ENCODE measurements at places on chromosomes 3 and 15. TPM values are rescaled to one million over a fixed set of nuclear protein-coding genes. Genes with fewer than 3 reads are reported as not detected.

Gene PLEKHO2
- total RNA-seq = 65.9 TPM

Gene SH3BP5
- total RNA-seq = 145 TPM

Gene ABHD5
- total RNA-seq = 26.5 TPM

Gene CDC25A
- total RNA-seq = 21.6 TPM

Gene IL17RE
- 0.14 TPM for total RNA-seq

Gene PROS1
- total RNA-seq = 23.0 TPM

Gene EPM2AIP1
- 15.7 TPM for total RNA-seq

DNA sequence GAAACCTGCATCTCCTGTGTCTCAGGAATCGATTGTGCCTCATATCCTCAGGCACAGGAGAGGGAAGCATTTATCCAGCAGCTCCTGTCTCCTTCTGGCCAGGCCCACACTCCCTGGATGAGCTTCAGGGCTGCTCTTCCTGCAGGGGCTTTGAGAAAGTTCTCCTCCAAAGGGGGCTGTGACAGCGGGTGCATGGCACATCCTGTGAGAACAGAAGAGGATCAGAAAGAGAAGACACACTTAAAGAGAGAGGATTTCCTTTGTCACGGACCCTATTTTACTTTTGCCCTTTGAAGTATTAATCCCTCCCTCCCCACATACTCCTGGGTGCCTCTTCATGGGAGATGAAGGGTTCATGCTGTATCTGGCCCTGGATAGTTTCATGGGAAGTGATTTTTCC, 46.0 kb downstream of the MFSD1 start:
- no peak for DNase-seq

DNA sequence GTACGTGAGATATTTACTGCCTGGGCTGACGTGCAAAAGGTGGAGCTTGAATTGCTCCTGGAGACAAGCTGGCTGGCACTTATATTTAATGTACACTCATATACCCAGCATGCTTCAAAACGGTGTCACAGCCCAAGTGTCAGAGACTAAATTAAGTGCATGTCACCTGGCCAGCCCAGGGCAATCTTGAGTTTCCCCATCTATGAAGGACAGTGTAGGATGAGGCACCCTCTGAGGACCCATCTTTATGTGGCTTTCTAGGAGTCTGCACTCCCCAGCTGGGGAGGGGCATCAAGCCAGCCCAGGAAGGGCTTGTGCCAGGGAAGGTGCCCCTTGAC, 5.3 kb downstream of the LRRC15 start:
- no peak for DNase-seq

DNA sequence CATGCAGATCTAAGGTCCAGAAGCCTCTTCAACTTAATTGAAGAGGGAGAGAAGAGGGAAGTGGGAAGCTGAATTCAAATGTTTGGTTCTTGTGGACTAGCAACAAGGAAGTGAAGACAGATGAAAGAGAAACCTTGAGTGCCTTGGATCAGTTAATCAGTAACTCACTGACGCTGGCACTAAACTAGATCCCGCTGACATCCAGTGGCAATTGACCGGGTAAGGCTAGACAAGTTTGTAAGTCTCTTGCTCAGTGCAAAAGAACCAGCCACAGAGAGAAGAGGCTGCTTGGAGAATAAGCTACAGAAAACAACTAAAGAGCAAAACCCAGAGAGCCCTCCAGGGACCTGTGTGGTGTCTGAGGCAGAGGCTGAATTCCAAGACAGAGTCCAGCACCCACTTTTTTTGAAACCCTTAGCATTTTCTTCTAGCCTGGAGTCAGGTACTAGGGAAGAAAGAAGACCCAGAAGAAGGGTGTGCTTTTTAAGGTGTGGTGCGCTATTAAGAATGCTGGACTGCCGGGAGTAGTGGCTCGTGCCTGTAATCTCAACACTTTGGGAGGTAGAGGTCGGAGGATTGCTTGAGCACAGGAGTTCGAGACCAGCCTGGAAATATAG, 6.9 kb downstream of the PLCH1 start:
- no peak for DNase-seq

DNA sequence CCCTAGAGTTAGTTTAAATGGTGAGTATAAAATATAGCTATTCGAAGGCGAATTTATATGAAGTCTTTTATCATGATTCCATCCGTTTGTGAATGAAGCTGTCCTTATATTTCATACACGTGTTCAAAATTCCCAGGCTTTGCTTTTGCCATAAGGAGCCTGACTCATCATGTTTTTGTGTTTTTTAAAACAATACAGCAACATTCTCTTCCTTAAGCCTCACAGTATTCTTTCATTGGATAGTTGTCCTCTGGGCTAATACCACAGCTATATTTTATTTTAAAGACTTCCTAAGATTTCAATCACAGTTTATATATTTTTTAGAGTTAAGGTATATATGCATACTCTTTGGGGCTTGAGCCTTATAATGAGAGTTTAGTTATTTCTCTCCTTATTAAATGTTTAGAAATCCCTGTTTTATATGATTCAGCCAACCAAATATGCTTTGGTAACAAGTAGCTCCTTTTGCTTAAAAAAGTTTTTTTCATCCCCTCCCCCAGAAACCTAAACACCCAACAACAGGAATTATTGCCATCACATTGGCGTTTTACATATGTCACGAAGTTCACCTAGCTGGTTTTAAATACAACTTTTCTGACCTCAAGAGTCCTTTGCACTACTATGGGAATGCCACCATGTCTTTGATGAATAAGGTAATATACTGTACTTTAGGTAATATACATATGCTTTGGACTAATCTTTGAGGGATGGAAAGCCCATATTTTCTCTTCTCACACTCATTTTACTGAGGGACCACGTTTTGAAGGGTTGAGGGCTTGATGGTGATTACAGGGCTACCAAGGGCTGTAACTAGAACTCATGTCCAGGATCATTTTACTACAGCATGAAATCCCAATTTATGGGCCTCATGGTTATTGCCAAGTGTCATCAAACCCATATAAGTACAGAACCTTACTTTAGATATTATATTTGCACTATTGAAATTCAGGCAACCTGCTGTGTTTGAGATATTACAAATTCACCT, 28.5 kb downstream of the ST3GAL6 start:
- peak; percentile 56 for DNase-seq

GRCh38 chr3:129599607-129600006, 6.9 kb downstream of the PLXND1 start:
- peak; percentile 98 for DNase-seq

- no peak for DNase-seq
These were observed 15.8 kb downstream of the ABHD17C start for GRCh38 chr15:80710635-80711554.

GRCh38 chr3:72160351-72160750, 375.4 kb upstream of the PROK2 start:
- DNase-seq = no peak

DNA sequence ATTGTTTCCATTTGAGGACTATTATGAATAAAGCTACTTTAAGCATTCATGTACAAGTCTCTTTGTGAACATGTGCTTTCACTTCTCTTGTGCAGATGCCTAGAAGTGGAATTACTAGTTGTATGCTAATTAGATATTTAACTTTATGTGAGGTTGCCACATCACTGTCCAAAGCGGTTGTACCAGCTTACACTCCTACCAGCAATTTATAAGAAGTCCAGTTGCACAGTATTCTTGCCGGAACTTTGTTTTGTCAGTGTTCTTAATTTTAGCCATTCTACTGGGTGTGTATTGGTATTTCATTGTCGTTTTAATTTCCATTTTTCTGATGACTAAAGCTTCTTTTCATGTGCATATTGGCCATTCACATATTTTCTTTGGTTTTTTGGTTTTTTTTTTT, 29.1 kb downstream of the SEMA3G start:
- DNase-seq = no peak

DNA sequence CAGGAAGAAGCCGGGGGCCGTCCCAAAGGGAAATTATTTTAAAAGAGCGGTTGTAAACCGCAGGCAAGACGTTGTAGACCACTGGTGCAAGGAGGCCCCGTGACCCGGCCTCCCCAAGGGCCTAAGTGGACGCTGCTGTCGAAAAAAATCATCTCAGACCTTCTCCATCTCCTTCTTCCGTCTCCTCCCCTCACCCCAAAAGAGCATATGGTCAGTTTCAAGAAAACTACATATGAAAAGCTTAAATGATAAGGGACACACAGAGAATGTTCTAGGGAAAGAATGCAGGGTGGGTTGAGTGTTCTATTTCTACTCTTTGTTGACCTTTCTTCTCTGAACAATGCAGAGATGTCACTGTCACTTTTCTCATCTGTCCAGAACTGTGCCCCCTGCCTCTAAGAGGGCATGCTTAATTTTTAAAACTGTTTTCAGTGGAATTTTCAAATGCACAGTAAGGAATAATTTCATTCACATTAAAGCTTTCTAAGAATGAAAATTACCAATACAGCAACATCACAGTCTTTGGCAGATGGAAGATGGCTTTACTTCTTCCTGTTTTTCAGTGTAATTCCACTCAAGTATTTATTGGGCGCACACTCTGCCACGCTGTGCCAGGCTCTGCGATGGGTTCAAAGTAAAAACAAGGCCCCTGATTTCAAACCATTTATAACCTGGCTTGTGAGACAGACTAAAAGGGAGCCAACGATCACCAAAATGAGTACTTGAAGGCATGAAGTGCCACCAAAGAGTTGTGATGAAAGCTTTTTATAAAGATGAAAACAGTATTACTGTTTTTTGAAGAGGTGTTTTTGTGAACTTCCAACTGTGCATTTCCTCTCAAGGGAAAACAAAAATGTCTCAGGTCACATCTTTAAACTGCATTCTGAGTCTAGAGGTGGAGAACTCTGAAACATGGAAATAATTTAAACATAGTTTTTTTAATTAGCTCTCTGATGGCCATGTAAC, 891 bp upstream of the TOP2B start:
- no peak for DNase-seq

- no peak for DNase-seq
These were observed 27.0 kb upstream of the CHMP2B start for GRCh38 chr3:87200060-87200647.

GRCh38 chr15:39358441-39359041, 222.3 kb upstream of the THBS1 start:
- peak; percentile 64 for DNase-seq

DNA sequence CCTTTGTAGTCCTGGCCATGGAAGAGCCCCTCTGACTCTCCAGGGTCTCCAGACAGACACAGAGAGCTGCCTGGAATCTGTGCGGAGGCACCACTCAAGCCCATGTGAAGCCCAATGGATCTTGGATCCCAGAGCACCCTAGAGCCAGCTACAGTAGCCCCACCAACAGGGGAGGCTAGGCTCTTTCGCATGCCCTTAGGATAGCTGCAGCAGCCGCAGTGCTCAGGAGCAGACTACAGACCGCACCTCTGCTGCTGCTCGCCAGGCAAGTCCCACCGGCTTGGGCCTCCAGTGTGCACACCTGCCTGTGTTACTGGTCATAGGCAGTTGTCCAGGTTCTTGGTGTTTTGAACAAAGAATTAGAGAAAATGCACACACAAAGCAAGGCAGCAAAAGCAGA, 131.6 kb downstream of the SPATA16 start:
- DNase-seq = no peak

- DNase-seq = no peak
These were observed 88.9 kb downstream of the CLSTN2 start for GRCh38 chr3:140023616-140024530.

- peak; percentile 59 for DNase-seq
These were observed 158.6 kb downstream of the UACA start for GRCh38 chr15:70604666-70605315.

GRCh38 chr15:80026310-80026709, 33.2 kb upstream of the ZFAND6 start:
- DNase-seq = no peak

All from dermis blood vessel endothelial cell (primary cell).